ENCODE measurements at places on chromosomes 7 and 10.

- H3K27me3 ChIP-seq, result no peaks in the 10 kb centered on the region
- no peaks in the 10 kb centered on the region for H3K36me3 ChIP-seq
- H3K4me1 ChIP-seq, result peaks cover 20% of the 10 kb centered on the region
- H3K4me3 ChIP-seq, result no peak overlapping the region
- no peak overlapping the region for H3K27ac ChIP-seq
Observed at GRCh38 chr10:30346615-30347014, 2.5 kb downstream of the MTPAP start.

DNA sequence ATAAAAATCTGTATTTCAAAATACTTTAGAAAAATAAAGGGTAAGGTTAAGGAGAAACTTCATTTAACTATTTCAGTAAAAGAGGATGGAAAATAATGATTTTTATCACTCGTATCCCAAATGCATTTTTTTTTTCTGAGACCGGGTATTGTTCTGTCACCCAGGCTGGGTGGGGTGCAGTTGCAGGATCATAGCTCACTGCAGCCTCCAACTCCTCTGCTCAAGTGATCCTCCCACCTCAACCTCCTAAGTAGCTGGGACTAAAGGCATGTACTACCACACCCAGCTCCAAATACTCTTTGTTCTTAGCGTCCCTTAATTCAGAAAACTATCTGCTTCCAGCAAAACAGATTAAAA, 11.8 kb downstream of the KMT2C start:
- DNase-seq, result no peak
- no peak overlapping the region for H3K27ac ChIP-seq
- H3K4me3 ChIP-seq, result no peak overlapping the region
- H3K27me3 ChIP-seq, result no peaks in the 10 kb centered on the region
- peaks cover 8% of the 10 kb centered on the region for H3K4me1 ChIP-seq
- peaks cover 6% of the 10 kb centered on the region for H3K36me3 ChIP-seq

GRCh38 chr7:14023838-14024237, 34.4 kb upstream of the ETV1 start:
- no peaks in the 10 kb centered on the region for H3K36me3 ChIP-seq
- H3K27ac ChIP-seq, result no peak overlapping the region
- no peaks in the 10 kb centered on the region for H3K4me1 ChIP-seq
- DNase-seq, result no peak

GRCh38 chr7:158805937-158806336, 23.4 kb downstream of the ESYT2 start:
- peaks cover 14% of the 10 kb centered on the region for H3K4me1 ChIP-seq
- no peak for DNase-seq
- no peaks in the 10 kb centered on the region for H3K27me3 ChIP-seq
- peak overlapping the region; percentile 26 for H3K27ac ChIP-seq
- peaks cover 6% of the 10 kb centered on the region for H3K36me3 ChIP-seq
- no peak overlapping the region for H3K4me3 ChIP-seq

- no peaks in the 10 kb centered on the region for H3K27me3 ChIP-seq
- no peaks in the 10 kb centered on the region for H3K4me1 ChIP-seq
- no peak for DNase-seq
- no peak overlapping the region for H3K4me3 ChIP-seq
- H3K36me3 ChIP-seq, result no peaks in the 10 kb centered on the region
- no peak overlapping the region for H3K27ac ChIP-seq
Observed at GRCh38 chr10:50152792-50153272, 85.1 kb downstream of the WASHC2A start.

Measured in T-cell (primary cell).